Chondrocyte (in vitro differentiated cells): ENCODE measurements at places on chromosomes 11 and 22. TPM values are rescaled to one million over a fixed set of nuclear protein-coding genes. Genes with fewer than 3 reads are reported as not detected.

CD81 gene
- 403 to 442 TPM (median 441 TPM) in 3 replicates for total RNA-seq

- H3K27ac ChIP-seq, result no peak overlapping the region
- DNase-seq, result no peak
- H3K4me1 ChIP-seq, result no peaks in the 10 kb centered on the region
- no peak overlapping the region for H3K4me3 ChIP-seq
Measured at GRCh38 chr22:48146426-48146825, 1384.0 kb downstream of the TBC1D22A start.

- H3K4me3 ChIP-seq, result peak within 1 kb of the TSS; percentile 42
- H3K4me1 ChIP-seq, result peaks cover 3% of the 10 kb centered on the region
- peaks cover 35% of the 10 kb centered on the region for H3K27me3 ChIP-seq
- H3K36me3 ChIP-seq, result no peaks in the 10 kb centered on the region
Measured at GRCh38 chr11:2444821-2445745, at the start of gene KCNQ1. KCNQ1 (plus strand) TSS chr11:2445008; CDS start chr11:2445099, 91 bp downstream.

DNA sequence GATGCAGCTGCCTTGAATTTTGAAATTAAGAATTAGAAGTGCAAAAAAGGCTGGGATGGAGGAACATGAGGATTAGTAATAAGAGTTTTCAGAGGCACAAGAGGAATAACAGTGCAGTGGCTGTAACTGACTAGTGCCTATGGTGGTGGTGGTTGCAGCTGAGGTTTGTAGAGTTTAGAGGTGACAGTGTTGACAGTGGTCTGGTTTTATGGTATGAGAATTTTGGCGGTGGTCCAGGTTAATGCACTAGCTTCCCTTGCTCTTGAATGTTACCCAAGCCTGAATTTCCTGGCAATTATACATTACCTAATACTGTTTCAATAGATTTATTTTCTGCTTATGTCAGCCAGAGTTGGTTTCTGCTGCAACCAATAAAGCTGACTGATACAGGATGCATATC, 112.8 kb upstream of the C11orf87 start:
- H3K27me3 ChIP-seq, result peaks cover 10% of the 10 kb centered on the region
- DNase-seq, result no peak
- no peak overlapping the region for H3K4me3 ChIP-seq
- H3K27ac ChIP-seq, result no peak overlapping the region

DNA sequence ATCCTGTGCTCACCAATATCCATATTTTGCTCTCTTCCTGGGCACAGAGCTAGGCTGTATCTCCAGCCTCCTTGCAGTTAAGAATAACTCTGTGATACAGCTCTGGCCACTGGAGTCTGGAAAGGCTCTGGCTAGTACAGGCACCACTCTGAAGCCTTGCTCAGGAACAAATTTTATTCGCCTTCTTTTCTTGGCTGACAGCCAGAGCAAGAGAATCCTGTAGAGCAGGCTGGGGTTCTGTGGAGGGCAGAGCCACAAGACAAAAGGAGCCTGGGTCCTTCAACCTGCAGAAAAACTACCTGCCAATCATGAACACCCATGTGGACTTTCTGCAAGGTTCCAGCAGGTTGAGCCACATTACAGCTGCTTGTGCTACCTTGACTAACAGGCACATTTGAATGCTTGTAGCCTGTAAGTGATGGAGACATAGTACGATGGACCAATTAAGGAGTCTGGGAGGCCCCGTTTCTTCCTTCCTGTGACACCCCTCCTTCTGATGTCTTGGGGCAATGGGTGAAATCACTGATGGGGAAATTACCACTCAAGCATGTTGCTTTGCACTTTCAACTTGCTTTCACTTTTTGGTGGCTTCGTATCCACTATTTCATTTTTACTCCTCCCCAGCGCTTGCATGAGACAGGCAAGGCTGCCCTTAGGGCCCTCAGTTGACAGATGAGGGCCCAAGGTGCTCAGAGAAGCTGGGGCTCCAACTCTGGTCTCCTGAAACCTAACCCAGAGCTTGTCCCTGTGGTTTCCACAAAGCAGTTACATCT, 267.2 kb upstream of the SYN3 start:
- H3K36me3 ChIP-seq, result no peaks in the 10 kb centered on the region
- peaks cover 12% of the 10 kb centered on the region for H3K4me1 ChIP-seq
- H3K4me3 ChIP-seq, result no peak overlapping the region
- DNase-seq, result no peak
- H3K27ac ChIP-seq, result no peak overlapping the region

GRCh38 chr11:94897330-94897768, 76.0 kb downstream of the CWC15 start:
- no peak for DNase-seq
- H3K36me3 ChIP-seq, result peaks cover 21% of the 10 kb centered on the region
- no peaks in the 10 kb centered on the region for H3K27me3 ChIP-seq
- H3K27ac ChIP-seq, result peak overlapping the region; percentile 22

DNA sequence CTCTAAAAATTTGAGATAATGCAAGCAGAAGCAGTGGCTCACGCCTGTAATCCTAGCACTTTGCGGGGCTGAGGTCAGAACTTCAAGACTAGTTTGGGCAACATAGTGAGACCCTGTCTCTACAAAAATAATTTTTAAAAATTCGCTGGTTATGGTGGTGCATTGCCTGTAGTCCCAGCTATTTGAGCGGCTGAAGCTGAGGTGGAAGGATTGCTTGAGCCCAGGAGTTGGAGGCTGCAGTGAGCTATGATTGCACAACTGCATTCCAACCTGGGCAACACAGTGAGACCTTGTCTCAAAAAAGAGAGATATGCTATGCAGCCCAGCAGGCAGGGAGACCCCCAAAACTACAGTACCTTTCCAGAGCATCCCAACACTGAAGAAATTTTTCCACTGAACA, 2.3 kb downstream of the CTSC start:
- peaks cover 6% of the 10 kb centered on the region for H3K27me3 ChIP-seq
- no peak overlapping the region for H3K4me3 ChIP-seq
- H3K36me3 ChIP-seq, result no peaks in the 10 kb centered on the region
- H3K27ac ChIP-seq, result no peak overlapping the region
- peaks cover 13% of the 10 kb centered on the region for H3K4me1 ChIP-seq

DNA sequence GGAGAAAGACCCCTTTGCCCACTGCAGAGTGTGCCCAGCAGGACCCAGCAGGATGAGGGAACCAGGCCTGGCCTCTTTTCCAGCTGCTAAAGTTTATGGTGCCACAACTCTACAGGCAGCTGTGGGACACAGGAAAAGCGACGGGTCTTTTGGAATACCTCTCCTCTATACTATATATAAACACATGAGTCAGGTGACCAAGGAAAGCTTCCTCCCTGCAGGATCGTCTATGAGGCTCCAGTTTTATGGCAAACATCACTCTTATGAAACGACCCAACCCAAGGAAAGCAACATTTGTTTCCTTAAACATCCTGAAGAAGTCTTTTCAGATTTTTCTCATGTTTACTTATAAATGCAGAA, 102.8 kb upstream of the AKIP1 start:
- no peak for DNase-seq
- H3K4me3 ChIP-seq, result peak overlapping the region; percentile 14
- no peaks in the 10 kb centered on the region for H3K27me3 ChIP-seq
- peak overlapping the region; percentile 97 for H3K27ac ChIP-seq
- H3K4me1 ChIP-seq, result peaks cover 71% of the 10 kb centered on the region
- H3K36me3 ChIP-seq, result peaks cover 5% of the 10 kb centered on the region

GRCh38 chr11:43690929-43691725, 10.6 kb downstream of the HSD17B12 start:
- H3K36me3 ChIP-seq, result peaks cover 4% of the 10 kb centered on the region
- no peak for DNase-seq

- no peak for DNase-seq
- peaks cover 6% of the 10 kb centered on the region for H3K36me3 ChIP-seq
- H3K4me3 ChIP-seq, result no peak overlapping the region
- no peak overlapping the region for H3K27ac ChIP-seq
- no peaks in the 10 kb centered on the region for H3K27me3 ChIP-seq
Measured at GRCh38 chr22:29130476-29130875, 57.6 kb downstream of the KREMEN1 start.

DNA sequence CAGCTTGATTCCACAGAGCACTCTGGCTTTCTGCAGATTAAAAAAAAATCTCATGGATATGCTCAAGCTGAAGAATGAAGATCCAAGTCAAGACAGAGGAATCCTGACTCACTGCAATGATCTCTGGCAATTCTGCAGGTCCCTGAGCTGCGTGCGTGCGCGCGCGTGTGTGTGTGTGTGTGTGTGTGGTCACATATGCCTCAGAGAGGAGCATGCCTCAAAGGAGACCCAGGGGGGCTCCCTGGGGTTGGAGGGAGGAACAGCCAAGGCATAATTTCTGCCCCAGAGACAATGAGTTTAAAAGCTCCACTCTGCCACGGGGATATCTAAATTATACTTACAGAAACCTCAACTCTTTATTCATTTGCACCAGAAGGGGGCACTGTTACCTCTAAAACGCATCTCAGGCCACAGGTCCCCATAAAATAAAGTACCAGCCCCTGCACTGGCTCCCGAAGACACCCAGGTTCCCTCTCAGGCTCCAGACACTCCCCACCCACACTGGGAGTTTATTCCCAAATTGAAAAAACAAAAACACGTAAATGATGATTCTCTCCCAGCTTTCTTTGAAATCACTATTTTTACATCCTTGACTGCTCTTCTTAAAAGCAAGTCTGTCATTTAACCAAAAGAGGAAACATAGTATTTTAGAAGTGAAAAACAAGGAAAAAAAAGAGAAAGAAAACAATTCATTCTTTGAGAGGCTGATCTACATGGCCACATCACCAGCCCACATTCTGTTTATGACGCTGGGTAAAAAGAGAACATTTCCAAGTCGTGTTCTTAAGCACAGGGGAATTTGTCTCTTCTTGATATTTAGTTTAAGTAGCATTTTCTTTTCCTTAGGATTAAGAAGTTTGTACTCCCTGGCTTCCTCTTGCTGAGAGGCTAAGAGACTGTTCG, 401.0 kb downstream of the LARGE1 start:
- no peaks in the 10 kb centered on the region for H3K27me3 ChIP-seq
- H3K27ac ChIP-seq, result no peak overlapping the region
- no peaks in the 10 kb centered on the region for H3K36me3 ChIP-seq
- H3K4me1 ChIP-seq, result peaks cover 4% of the 10 kb centered on the region
- no peak overlapping the region for H3K4me3 ChIP-seq

GRCh38 chr22:43197271-43197941, 10.5 kb upstream of the TTLL12 start:
- H3K27ac ChIP-seq, result peak overlapping the region; percentile 11
- no peaks in the 10 kb centered on the region for H3K27me3 ChIP-seq
- DNase-seq, result peak; percentile 77

GRCh38 chr11:90661233-90661632, 438.4 kb upstream of the CHORDC1 start:
- no peaks in the 10 kb centered on the region for H3K4me1 ChIP-seq
- no peak for DNase-seq
- H3K4me3 ChIP-seq, result no peak overlapping the region
- H3K27ac ChIP-seq, result no peak overlapping the region
- H3K27me3 ChIP-seq, result peaks cover 10% of the 10 kb centered on the region
- no peaks in the 10 kb centered on the region for H3K36me3 ChIP-seq

DNA sequence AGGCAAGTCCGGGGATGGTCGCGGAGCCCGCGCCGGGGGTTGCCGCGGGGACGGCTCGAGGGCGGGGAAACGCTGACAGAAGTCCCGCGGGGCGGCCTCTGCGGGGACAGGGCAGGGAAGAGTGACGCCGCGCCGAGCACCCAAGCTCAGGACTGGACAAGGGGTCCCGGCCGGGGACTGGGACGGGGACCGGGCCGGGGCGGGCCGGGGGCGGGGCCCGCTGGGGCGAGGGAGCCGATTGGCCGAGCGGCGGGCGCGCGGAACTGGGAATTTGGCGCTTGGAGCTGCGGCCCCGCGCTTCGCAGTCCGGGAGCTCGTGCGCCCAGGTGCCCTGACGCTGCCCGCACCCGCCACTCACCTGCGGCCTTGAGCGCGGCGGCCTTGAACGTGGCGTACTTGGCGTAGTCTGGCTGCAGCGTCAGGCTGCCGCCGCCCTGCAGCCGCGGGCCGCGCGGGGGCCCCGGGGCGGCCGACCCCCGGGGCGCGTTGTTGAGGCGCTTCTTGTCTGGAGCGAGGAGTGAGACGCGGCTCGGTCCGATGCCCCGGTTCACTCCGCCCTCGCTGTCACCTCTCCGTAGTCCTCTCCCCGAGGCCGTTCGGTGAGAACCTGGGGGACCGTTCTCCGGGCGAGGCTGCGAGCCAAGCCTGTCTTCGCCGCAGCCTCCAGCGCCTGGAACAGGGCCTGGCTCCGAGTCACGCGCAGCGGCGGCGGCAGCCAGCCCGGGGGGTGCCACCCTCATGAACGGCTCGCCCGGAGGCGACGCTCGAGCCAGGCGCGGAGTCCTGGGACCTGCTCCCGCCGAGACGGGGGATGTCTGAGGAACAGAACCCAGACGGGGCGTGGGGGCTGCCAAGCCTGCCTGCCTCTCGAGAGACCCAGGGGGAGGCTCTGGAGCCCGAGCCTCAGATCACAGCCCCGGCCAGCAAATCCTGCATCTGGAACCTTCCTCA, 4.5 kb downstream of the SHISA8 start:
- DNase-seq, result no peak
- H3K4me1 ChIP-seq, result peaks cover 2% of the 10 kb centered on the region
- H3K27ac ChIP-seq, result no peak overlapping the region
- H3K4me3 ChIP-seq, result peak overlapping the region; percentile 65
- peaks cover 22% of the 10 kb centered on the region for H3K27me3 ChIP-seq

GRCh38 chr22:28918550-28919271, 35.3 kb downstream of the ZNRF3 start:
- peaks cover 28% of the 10 kb centered on the region for H3K4me1 ChIP-seq
- H3K27ac ChIP-seq, result no peak overlapping the region
- DNase-seq, result peak; percentile 14
- no peak overlapping the region for H3K4me3 ChIP-seq
- H3K36me3 ChIP-seq, result no peaks in the 10 kb centered on the region

- no peak overlapping the region for H3K27ac ChIP-seq
- no peaks in the 10 kb centered on the region for H3K36me3 ChIP-seq
- H3K27me3 ChIP-seq, result peaks cover 2% of the 10 kb centered on the region
- DNase-seq, result no peak
Measured at GRCh38 chr22:36192542-36192941, 9.1 kb downstream of the APOL4 start.

DNA sequence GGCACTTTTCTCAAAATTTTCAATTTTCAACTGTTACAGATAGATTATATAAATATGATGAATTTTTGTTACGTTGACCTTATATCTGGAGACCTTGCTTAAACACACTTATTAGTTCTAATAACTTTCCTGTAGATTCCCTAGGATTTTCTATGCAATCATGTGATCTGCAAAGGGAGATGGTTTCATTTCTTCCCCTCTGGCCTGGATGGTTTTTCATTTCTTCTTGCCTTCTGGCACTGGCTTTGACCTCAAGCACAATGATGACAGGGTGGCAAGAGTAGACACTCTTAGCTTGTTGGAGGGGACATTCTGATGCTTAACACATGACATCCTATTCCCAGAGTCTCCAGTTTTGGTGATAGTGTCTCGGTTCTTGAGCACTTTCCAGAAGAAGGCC, 75.9 kb downstream of the DGCR2 start:
- peaks cover 28% of the 10 kb centered on the region for H3K36me3 ChIP-seq
- DNase-seq, result no peak
- no peaks in the 10 kb centered on the region for H3K4me1 ChIP-seq
- H3K4me3 ChIP-seq, result no peak overlapping the region
- no peaks in the 10 kb centered on the region for H3K27me3 ChIP-seq
- no peak overlapping the region for H3K27ac ChIP-seq

- no peaks in the 10 kb centered on the region for H3K36me3 ChIP-seq
- no peak overlapping the region for H3K27ac ChIP-seq
- no peak for DNase-seq
- no peaks in the 10 kb centered on the region for H3K4me1 ChIP-seq
Measured at GRCh38 chr11:38884145-38884865, 2286.3 kb upstream of the RAG2 start.
